ENCODE measurements at places on chromosomes 13 and 19.

DNA sequence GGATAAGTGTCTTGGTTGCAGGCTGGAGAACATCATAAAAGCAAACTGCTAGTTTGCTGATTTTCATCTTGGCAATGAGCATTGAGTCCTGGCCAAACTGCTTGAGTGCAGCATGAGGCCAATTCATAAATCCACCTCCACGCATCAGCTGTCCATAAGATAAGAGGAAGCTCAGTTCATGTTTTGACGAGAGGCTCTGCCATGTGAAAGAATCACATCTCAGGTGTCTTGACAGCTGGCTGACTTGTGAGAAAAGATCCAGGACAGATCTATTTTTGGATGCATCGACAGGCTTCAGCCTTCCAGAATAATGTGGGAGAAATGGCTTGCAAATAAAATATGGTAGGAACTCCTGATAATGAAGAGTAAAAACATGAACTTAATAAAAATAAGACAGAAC is 5.4 kb upstream of the ZNF682 start:
- no peak for DNase-seq

GRCh38 chr19:46678110-46678732 is 17.2 kb upstream of the DACT3 start:
- DNase-seq, result peak; percentile 41

GRCh38 chr19:20925481-20925880 is 2.4 kb downstream of the ZNF85 start:
- no peak for DNase-seq

DNA sequence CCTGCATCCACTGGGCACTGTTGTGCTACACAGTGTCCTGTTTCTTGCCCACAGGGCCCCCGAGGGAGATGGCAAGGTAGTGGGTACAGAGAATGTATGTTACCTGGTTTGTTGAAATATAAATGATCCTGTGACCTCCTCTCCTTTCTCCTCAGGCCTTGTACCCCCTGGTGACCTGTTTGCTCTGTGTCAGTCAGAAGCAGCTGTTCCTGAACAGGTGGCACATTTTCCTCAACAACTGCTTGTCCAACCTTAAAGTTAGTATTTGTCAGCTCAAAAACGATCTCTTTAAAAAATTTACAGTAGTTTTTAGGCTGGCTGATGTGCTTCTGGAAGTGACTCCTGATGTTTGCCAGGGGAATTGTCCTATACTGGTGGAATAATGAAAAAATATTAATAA is 105.1 kb downstream of the FRY start:
- no peak for DNase-seq

GRCh38 chr13:101019126-101019525 is 344.5 kb upstream of the TMTC4 start:
- DNase-seq, result no peak

DNA sequence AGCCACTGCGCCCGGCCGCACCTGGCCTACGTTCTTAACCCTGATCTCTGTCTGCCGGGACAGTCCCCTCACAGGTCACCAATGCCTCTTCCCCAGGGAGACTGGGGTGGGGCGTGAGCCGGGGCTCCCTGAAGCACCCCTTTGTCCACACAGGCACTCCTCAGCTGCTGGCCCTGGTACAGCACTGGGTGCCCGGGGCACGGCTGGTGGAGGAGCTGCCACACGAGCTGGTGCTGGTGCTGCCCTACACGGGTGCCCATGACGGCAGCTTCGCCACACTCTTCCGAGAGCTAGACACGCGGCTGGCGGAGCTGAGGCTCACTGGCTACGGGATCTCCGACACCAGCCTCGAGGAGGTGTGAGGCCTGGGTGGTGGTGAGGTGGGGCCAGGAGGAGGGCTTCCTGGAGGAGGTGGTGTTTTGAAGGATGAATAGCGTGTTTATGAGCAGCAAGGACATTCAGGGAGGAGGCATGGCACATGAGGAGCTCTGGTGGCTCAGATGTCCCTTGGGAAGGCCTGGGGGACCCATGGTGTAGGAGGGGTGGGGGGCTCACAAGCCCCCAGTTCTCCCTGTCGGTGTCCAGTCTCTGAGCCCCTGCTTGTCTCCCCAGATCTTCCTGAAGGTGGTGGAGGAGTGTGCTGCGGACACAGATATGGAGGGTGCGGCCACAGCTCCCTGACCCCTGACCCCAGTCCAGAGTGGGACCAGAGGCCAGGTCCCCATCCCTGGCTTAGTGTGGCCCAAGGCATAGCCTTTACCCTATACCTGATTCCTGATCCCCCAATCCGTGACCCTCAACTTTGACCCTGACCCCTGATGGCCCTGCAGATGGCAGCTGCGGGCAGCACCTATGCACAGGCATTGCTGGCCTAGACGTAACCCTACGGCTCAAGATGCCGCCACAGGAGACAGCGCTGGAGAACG is 13.5 kb upstream of the ARHGAP45 start:
- DNase-seq, result no peak

GRCh38 chr19:58203814-58204475 is 21.1 kb downstream of the ZNF274 start:
- no peak for DNase-seq

- no peak for DNase-seq
Observed at GRCh38 chr13:99359528-99359927, 52.3 kb upstream of the GPR183 start.

GRCh38 chr19:44974857-44975256 is 19.7 kb downstream of the CLPTM1 start:
- no peak for DNase-seq

GRCh38 chr19:18220632-18221275 is 5.5 kb downstream of the PDE4C start:
- no peak for DNase-seq

DNA sequence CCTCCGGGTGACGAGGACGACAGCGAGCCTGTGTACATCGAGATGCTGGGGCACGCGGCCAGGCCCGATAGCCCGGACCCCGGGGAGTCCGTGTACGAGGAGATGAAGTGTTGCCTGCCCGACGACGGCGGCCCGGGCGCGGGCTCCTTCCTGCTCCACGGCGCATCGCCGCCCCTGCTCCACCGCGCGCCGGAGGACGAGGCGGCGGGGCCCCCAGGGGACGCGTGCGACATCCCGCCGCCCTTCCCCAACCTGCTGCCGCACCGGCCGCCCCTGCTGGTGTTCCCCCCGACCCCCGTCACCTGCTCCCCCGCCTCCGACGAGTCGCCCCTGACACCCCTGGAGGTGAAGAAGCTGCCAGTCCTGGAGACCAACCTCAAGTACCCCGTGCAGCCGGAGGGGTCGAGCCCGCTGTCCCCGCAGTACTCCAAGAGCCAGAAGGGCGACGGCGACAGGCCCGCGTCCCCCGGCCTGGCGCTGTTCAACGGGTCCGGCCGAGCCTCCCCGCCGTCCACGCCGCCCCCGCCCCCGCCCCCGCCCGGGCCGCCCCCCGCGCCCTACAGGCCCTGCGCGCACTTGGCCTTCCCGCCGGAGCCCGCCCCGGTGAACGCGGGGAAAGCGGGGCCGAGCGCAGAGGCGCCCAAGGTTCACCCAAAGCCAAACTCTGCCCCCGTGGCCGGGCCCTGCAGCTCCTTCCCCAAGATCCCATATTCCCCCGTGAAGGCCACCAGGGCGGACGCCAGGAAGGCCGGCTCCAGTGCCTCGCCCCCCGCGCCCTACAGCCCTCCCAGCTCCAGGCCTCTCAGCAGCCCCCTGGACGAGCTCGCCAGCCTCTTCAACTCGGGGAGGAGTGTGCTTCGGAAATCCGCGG is 511.3 kb downstream of the MYO16 start:
- no peak for DNase-seq

- DNase-seq, result peak; percentile 40
Observed at GRCh38 chr13:108155185-108156106, 59.9 kb downstream of the LIG4 start.

DNA sequence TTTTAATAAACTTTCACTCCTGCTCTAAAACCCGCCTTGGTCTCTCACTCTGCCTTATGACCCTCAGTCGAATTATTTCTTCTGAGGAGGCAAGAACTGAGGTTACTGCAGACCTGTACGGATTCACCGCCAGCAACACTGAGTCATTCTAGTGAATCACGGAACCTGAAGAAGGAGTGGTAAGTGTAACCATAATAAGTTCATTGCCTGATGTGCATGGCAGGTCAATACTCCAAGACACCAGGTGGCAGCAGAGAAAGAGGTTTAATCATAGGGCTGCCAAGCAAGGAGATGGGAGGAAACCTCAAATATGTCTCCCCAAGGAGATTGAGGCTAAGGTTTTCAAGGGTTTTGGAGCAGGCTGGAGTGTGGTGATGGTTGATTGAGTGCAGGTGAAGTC is 204.3 kb upstream of the IPO5 start:
- no peak for DNase-seq

All from T follicular helper cell (primary cell).